NCI-H146 (cell line): ENCODE measurements at places on chromosomes 11 and 22.

- no peak for DNase-seq
Observed at GRCh38 chr11:72996959-72997358, 145.2 kb downstream of the FCHSD2 start.

- peak; percentile 8 for DNase-seq
Observed at GRCh38 chr22:46418827-46419226, 83.3 kb downstream of the TRMU start.

GRCh38 chr22:19011075-19011474 is 75.0 kb upstream of the PRODH start:
- DNase-seq = peak; percentile 11

- no peak for DNase-seq
Observed at GRCh38 chr11:2086239-2087040, 52.7 kb downstream of the IGF2 start.

- DNase-seq = no peak
Observed at GRCh38 chr22:44325718-44326490, 13.2 kb upstream of the SHISAL1 start.
